Stomach (tissue), 19 donors: ENCODE measurements at places on chromosomes 13 and 19.

GRCh38 chr19:19493841-19494546 lies 21.4 kb downstream of the TSSK6 start:
- DNase-seq = no peak

DNA sequence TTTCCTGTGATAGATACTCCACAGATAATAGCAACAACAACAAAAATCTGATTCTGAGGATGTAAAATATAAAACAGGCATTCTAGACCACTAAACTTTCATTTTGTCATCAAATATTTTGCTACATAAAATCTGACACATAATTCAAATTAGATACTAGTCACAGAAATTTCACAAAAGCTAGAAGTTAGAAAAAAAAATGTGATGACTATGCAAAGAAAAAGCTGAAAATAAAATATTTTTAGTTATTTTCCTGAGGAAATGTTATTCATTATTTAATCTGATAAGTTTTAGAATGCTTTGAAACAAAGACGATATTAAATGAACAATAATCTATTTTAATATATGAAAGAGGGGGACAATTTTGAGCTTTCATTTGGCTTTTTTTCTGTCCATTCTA lies 357.2 kb downstream of the SLITRK6 start:
- no peak for DNase-seq

- peak; percentile 55 for DNase-seq
Measured at GRCh38 chr19:18868380-18869022, 27.5 kb downstream of the CERS1 start.

DNA sequence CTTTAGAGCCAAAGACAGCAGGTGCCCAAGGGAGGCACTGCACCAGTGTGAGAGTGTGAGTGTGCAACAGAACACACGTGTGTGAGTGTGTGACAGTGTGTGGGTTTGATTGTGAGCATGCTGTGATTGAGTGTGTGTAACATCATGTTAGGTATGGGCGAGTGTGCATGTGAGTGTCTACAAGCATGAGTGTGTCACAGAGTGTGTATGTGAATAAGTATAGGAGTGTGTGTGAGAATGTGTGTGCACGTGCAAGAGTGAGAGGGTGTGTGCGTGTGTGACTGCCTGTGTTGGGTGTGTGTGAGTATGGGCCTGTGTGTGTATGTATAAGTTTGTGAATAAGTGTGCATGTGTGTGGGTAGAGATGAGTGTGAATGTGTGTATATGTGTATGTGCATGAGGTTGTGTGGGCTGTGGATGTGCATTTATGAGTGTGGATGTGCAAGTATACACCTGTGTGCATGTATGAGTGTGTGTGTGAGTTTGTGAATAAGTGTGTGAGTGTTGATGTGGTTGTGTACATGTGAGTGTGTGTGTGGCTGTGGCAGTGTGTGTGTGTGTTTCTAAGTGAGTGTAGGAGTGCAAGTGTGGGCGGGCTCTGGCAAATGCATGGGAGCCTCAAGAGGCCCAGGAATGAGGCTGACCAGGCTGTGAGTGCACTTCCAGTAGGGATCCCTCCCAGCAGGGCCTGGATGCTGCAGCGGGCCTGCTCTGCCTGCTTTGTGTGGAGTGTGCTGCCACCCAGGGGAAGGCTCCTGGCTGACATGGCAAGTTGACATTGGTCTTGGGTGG lies 198.4 kb downstream of the COL4A1 start:
- DNase-seq = peak; percentile 93

GRCh38 chr19:13082192-13083007 lies 20.3 kb downstream of the LYL1 start:
- DNase-seq = no peak
